ENCODE measurements at places on chromosomes 12 and 14.

- DNase-seq, result no peak
Measured at GRCh38 chr14:22517117-22517720, 71.8 kb downstream of the DAD1 start.

GRCh38 chr12:46891306-46891705, 65.5 kb upstream of the SLC38A4 start:
- no peak for DNase-seq

DNA sequence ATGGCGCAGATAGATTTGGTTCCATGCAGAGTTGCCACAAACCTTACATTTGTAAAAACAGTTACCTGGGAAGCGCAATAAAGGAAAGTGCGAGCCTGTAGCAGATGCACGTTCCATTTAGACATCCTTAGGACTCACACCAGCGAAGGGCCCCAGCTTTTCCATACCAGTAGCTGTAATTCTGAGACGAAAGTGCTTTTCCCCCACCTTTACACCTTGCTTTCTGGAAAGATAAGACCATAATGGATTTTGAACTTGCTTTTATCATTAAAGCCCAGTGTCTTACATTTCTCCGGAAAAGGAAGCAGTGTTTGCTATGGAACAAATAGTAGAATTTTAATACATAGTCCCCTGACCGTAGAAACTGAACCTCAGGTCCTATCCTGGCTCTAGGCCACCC, 616 bp upstream of the CCDC77 start:
- DNase-seq, result no peak

DNA sequence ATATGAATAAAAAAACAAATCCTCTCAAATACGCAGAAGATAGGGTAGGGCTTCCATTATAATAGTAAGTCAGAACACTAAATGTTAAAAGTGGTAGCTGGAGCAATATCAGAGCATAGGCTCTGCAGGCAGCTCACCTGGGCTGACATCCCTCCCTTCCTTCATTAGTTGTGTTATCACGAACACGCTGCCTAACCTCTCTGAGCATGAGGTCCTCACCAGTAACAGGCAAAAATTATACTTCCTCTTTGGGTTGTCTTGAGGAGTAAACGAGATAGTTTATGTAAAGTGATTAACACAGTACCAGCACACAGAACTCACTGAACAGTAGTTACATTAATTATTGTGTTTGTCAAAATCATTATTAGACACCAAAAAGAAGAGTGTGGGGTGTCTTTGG, 154.3 kb downstream of the STXBP6 start:
- DNase-seq, result no peak

GRCh38 chr14:80350707-80351106, 139.4 kb upstream of the DIO2 start:
- DNase-seq, result no peak

Measured in GM06990 (cell line).